ENCODE measurements at places on chromosomes 6 and 20.

GRCh38 chr6:36791521-36792135 lies 47.6 kb downstream of the CPNE5 start:
- no peak for DNase-seq

DNA sequence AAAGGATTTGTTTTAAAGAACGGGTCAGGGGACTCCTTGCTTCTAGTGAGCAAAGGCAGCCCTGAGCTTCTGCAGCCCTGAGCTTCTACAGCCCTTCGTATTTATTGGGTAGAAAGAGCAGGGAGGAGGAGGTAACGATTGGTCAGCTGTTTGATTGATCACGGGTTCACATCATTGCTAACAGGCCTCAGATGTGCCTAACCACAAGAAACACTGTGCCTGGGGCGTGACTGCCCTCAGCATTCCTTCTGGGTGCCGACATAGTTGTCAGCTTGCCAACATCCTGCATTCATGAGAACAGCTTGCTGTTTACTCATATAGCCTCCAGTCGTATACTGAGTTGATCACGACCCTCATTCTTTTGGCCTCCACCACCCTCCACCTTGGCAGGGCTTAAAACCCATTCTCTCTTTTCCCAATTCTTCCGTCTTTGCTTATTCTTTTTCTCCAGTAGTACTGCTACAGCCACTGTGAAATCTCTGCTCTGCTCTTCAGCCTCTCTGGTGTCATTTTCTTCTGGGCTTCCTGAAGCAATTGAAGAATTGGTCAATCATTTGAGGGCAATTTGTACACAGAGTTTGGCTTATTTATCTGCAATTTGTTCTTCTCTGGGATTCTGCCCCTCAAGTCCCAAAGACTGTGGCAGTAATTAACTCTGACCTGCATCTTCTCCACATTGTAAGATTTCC lies 25.4 kb upstream of the NOP56 start:
- no peak for DNase-seq

DNA sequence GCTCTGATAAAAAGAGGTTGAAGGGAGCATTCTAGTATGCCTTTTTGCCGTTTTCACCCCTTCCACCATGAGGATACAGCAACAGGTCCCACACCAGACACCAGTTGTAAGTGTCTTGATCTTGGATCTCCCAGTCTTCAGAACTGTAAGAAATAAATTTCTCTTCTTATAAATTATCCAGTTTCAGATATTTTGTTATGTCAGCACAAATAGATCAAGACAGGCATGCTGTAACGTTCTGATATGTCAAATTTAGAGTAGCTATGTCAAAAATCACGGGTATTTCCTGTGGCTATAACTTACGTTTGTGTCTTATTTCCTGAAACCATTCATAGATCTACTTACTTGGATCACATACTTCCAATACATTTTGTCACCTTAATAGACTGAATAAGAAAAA lies 55.9 kb upstream of the CD83 start:
- no peak for DNase-seq

- DNase-seq, result no peak
These were observed 38.6 kb upstream of the PCMTD2 start for GRCh38 chr20:64216910-64217309.

DNA sequence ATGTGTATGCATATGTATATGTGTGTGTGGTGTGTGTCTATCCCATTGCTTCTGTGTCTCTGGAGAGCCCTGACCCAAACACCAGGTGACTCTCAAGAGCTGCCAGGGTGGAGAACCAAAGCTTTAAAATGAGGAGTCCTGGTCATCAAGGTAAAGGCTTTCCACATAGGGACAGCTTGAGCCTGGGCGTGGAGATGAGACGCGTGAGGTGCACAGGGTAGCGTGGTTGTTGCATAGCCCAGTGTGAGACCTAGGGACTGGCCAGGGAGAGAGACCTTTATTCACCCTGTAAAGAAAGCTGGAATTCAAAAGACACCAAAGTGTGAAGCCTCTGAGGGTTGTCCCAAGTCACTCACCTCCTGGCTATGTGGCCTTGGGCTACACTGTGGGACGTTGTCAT lies 149.1 kb downstream of the SYCP2 start:
- no peak for DNase-seq
